Hypothalamus (tissue), 51 donors: ENCODE measurements at places on chromosomes 12 and 14.

GRCh38 chr12:44019118-44019517 is 183.2 kb downstream of the TMEM117 start:
- no peak for DNase-seq

DNA sequence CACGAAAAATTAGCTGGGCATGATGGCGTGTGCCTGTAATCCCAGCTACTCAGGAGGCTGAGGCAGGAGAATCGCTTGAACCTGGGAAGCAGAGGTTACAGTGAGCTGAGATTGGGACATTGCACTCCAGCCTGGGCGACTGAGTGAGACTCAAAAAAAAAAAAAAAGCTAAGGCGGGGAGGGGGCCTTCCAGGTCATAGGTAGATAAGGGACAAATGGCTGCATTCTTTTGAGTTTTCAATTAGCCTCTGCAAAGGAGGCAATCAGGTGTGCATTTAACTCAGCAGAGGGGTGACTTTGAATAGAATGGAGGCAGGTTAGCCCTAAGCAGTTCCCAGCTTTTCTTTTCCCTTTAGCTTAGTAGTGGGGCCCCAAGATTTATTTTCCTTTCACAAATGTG is 743 bp upstream of the AACS start:
- DNase-seq, result no peak

DNA sequence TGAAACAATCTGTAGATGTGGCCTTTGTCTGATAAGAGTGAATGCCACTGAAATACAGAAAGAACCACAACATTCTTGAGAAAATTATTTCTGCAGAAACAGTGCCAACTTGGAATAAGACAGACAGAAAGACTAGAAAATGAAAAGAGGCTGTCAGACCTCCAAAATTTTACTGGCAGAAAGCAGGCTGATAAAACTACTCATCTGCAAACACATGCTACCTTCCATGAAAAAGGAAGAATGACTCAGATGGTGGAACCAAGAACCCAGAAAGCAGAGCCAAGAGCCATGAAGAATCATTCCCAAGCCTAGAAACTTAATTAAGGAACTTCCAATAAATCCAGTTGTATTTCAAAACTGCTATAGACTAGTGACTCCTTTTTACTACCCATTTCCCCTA is 31.9 kb upstream of the OSBPL8 start:
- DNase-seq, result no peak

DNA sequence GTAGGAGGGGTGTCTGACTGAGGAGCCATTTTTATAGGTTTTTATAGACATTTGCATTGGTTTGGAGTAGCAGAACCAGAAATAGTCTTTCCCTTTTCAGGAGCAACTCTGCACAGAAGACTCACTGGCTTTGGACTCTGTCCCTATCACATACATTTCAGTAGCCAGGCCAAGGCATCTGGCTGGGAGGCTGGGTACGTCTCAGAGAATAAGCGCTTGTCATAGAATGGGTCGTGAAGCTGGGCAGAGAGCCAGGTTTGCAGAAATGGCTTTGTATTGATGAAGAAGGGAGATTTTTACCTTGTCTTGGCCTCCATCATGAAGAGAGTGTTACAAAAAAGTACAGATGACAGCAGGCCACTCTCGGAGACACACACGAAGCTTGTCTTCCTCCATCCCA is 98.6 kb downstream of the CACNA1C start:
- DNase-seq, result no peak

DNA sequence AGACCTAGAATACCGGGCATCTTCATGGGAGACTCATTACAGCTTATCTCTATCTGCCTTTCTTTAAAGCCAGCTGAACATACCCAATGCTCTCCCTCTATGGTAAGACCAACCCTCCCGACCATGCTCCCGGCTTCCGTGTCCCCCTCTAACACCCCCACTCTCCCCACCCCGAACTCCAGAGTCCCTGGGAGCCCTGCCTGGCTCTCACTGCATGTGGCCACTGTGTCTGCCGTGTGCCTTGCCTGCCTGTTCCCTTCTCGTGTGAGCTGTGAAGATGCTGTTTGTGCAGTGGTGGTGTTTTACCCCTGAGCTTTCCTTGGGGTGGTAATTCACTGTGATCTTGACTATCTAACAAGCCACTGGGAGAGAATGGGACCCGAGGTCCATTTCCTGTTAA is 146.4 kb upstream of the FKBP4 start:
- no peak for DNase-seq

GRCh38 chr12:61137677-61138414 is 1122.4 kb upstream of the USP15 start:
- no peak for DNase-seq

GRCh38 chr12:98419081-98419794 is 96.2 kb upstream of the TMPO start:
- no peak for DNase-seq

DNA sequence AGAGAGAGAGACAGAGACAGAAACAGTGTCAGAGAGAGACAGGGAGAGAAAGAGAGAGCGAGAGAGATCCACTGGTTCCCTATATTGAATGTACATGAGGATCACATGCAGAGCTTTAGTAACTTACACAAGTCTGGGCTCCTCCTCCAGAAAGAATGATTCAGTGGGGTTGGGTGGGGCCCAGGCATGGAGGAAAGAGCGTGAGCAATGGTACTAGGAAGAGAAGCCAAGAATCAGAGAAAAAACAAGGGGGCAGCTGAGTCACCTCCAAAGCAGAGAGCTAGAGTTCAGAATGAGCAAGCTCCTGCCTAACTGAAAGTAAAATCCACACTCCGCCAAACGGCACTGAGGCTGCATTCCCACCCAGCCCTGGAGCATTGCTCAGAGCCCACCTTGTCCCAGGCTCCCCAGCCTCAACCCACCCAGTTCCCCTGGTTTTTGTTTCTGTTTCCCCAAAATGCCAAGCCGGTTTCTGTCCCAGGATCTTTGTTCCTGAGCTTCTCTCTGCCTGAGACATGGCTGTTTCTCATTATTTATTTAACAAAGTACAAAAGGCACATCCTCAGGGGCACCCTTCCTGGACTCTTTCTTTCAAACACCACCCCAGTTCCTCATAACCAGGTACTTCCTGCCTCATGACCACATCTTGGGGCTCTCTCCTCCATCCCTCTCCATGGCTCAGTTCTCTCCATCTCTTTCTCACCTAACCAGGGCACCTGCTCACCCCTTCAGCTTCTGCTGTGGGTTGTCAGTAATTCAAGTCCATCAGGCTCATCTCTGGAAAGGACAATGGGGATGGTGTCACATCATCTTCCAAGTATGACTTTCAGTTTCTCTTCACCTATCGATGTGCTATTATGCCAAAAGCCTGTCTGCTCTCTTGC is 670.3 kb upstream of the TBX3 start:
- DNase-seq, result no peak

DNA sequence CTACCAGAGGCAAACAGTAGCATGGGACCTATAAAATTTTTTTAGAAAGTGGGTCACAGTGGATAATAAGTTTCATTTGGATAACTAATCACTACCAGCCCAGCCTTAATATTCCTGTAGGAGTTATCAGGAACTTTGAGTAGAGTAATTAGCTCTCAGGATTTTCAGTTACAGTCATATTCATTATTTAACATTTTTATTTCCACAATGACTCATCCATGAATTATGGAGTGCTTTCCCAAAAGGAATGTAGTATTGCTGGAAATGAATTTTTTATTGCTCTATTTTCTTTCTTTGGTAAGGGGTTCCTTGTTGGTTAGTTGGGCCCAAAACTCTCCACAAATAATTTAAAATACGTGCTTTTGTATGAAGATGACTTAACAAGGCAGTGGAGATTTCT is 53.7 kb downstream of the ERC1 start:
- DNase-seq, result no peak

- DNase-seq, result no peak
Observed at GRCh38 chr12:32069071-32069470, 37.6 kb upstream of the BICD1 start.

DNA sequence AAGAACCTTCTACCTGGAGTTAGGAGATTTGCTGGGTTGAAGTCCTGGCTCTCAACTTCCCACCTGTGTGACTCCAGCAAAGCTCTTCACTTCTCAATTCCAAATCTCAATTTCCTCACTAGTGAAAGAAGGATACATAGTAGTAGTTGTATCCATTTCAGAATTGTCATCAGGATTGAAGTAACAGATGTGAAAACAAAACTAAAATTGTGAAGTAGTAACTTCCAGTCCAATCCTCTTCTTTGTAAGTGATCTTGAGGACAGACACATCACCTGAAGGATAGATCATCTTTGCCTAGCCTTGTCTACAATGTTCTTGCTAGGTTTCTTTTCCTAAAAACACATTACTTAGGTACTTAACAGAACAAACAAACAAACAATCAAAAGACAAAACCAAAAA is 1.2 kb upstream of the LRRK2 start:
- DNase-seq, result no peak

GRCh38 chr14:65847075-65847847 is 434.7 kb downstream of the FUT8 start:
- no peak for DNase-seq

DNA sequence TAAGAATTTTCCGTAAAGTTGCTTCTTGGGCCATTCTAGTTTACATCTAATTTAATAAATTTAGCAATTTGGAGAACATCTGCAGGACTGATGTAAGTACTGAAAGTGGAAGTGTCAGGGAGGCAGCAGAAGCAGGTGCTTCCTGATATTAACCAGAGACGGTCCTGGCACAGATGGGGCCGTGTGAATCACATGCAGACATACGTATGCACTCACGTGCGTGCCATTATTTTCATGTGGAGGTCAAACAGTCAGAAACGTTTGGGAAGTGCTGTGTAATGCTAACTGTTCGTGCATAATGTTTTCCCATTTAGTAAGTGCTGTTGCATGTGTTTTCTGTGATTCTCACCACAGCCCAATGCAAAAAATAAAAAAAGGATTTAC is 87.8 kb upstream of the DYNC1H1 start:
- DNase-seq, result no peak

DNA sequence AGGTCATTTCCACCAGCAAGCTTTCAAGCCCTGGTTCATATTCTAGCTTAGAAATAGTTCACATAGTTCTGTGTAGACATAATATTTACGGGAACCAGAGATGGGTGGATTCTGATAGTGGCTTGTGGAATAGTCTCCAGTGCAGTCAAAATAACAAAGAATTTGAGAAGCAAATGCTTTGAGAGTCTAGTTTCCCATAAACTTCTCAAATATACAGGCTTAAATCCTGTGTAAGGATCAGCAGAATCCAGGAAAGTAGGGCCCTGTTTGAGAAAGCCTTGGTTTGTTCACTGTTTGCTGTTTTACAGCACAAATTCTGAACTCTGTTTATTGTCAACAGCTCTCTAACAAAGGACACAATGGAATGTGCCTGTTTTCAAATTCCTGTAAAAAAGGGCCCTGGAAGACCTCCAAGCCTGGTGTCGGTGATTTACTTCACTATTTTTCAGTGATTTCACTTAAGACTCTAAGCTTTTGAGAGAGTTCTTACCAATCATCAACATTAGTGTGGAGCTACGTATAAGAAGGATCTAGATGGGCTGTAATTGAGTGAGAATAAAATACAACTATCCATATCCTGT is 11.4 kb upstream of the FOS start:
- DNase-seq, result no peak

- no peak for DNase-seq
Observed at GRCh38 chr12:11876307-11876706, 194.4 kb upstream of the BCL2L14 start.

- DNase-seq, result no peak
Observed at GRCh38 chr12:19179986-19180385, 50.5 kb downstream of the PLEKHA5 start.

DNA sequence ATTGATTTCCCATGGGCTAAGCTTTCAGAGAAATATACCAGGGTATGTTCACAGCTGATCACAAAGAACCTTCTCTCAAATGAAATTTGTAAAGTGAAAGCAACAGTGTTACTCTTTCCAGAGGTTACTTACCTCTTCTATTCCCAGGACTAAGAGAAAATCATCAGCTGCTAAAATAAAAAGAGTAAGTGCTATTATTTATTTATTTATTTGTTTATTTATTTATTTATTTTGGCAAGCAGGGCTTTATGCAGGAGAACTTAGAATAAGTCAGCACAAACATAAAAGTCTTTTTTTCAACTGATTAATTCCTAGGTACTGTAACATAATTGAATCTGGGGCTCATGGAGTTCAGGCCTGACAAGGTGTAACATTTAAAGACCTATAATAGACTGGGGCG is 93.9 kb upstream of the SYT10 start:
- no peak for DNase-seq

DNA sequence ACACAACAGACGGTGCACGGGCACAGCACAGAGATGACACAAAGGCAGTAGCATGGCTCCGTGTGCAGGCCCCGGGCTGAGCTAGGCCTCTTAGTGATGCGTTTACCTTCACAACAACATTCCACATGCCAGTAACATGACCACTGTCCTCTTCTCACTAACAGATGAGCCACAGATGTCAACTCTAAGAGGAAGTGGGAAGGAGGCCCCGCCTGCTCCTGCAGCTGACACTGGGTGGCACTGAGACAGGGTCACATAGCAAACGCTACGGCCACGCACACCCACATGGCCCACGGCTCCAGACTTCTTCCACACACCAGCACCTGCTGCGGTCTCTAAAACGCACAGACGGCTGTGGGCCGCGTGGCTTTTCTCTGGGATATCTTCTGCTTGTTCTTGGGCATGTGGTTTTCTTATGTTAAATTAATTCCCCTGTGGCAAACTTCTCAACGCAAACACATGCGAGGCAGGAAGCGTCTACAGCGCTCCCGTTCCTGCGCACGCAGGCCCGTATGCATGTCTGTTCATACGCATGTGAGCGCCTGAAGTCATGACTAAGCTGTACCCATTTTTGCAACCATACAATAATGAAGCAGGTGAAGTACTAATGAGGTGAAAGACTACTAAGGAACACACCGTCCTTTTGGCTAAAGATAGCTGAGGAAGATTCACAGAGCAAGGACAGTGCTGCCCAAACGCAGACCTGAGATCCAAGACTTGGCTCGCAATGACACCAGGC is 26.8 kb downstream of the AMN start:
- DNase-seq, result no peak

DNA sequence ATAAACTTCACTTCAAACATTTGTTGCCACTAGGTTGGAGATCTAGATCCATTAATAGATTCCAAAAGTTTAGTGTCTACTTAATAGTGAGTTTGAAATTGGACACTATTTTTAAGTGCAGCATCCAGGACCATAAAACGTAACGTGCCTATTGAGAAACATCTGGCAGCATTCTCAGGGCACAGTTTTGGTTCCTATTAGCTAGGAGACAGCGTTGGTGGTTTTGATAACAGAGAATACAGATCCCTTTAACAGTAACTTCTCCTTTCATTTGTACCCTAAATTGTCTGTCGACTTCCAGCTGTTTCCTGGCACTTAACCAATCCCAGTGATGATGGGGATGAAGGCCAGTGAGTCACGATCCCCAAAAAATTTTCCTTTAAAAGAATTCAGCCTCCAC is 25.8 kb downstream of the KCNK10 start:
- DNase-seq, result no peak

- no peak for DNase-seq
Observed at GRCh38 chr14:102116361-102117180, 23.1 kb upstream of the WDR20 start.

- DNase-seq, result no peak
Observed at GRCh38 chr12:112900298-112901145, 6.2 kb upstream of the OAS1 start.
